ENCODE measurements at places on chromosomes 7 and 10.

GRCh38 chr10:91969297-91969696, 45.7 kb downstream of the BTAF1 start:
- DNase-seq = no peak

- DNase-seq = no peak
Observed at GRCh38 chr7:27962273-27962672, 218.3 kb downstream of the JAZF1 start.

DNA sequence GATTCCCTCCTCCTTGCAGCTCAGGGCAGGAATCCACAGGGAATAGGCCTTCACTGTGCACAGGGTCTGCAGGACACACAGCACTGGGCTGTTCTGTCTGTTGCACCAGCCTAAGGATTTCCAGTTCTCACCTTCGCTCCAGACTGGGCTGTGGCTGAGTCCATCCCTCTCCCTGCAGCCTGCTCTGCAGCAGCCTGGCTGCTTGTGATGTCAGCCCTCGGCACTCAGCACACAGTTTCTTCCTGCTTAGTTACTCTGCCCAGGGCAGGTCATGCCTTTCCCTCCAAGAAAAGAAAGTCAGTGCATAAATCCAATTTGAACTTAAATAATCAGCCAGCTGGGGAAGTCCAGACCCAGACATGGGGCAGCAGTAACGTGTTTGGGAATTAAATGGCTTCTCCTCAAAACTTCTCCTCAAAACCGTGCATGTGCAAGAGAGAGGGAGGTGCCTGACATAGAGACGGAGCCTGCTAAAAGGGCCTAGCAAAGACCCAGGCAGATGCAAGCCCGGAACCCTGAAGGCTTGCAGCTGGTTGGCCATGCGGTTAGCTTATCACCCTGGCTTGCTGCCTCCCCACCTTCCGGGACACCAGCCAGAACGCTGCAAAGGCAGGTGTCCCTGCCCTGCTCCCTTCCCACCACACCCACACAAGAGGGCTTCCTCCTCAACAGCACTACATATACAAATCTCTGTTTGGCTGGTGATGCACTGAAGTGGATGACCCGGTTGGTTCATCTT, 10.9 kb upstream of the GDF2 start:
- no peak for DNase-seq

GRCh38 chr10:58268454-58268945, 462 bp upstream of the CISD1 start:
- DNase-seq = no peak

- peak; percentile 60 for DNase-seq
Observed at GRCh38 chr7:69598487-69599285, 411 bp downstream of the AUTS2 start.

DNA sequence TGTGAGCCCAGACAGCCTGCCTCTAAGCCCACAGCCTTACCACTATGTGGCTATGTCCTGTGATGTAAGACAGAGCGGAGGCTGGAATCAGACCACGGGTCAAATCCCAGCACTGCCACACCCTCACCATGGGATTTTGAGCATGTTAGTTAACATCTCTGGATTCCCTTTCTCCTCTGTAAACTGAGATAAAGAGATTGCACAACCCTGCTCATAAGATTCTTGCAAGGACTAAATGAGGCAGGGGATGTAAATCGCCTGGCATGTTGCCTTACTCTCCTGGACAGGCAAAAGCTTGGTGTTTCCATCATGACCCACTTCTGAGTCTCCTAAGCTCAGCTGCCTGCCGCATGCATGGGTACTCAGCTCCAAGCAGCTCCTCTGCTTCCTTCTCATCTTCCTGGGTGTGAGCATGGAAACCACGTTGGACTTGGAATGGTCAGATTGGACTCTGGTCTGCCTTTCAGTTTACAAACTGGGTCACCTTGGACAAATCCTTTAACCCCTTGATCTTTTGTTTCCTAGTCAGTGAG, 41.3 kb upstream of the MTURN start:
- no peak for DNase-seq

GRCh38 chr7:17396692-17397091, 98.2 kb downstream of the AHR start:
- no peak for DNase-seq

DNA sequence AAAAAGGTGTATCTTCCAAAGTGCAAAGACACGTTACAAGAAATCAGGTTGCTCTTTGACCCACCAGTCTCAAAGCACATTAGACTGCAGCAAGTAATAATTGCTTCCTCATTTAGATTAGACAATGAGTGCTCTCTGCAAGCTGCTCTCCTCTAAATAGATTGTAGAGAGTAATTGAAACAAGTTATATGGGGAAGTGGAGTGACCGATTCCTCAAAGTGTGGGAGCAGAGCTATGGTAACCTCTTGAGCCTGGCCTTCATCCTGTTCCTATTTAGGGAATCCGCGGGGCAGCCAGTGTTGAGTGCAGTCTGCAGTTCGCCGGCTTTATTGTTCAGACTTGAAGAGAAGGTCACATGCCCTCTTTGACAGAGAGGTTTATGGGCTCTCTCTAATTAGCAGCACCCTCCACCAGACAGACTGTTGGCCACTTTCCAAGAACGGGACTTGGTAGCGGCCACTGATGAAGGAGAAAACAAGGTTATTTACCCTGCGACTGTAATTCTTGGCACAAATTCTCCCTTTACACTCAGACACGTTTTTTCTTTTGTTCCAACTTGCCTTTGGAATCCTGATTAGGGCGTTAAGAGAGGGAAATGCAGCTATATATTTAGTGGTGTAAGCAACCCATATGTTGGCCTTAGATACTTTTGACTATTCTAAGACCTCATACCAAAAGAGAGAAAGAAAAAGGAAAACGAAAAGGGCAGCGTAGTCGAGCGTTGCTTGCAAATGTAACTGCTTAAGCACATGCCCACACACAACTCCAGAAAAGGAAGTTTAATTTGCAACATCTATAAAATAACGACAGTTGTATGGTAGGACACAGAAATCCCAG, 107.5 kb downstream of the REEP3 start:
- peak; percentile 58 for DNase-seq

- DNase-seq = peak; percentile 12
Observed at GRCh38 chr7:74297516-74298233, 8.5 kb downstream of the CLIP2 start.

- DNase-seq = no peak
Observed at GRCh38 chr7:33981671-33982424, 76.5 kb downstream of the BMPER start.

GRCh38 chr10:121700416-121700815, 102.2 kb upstream of the FGFR2 start:
- DNase-seq = no peak

GRCh38 chr7:28096713-28097112, 83.9 kb downstream of the JAZF1 start:
- DNase-seq = peak; percentile 74

- no peak for DNase-seq
Observed at GRCh38 chr7:20601121-20601520, 14.3 kb upstream of the ABCB5 start.

DNA sequence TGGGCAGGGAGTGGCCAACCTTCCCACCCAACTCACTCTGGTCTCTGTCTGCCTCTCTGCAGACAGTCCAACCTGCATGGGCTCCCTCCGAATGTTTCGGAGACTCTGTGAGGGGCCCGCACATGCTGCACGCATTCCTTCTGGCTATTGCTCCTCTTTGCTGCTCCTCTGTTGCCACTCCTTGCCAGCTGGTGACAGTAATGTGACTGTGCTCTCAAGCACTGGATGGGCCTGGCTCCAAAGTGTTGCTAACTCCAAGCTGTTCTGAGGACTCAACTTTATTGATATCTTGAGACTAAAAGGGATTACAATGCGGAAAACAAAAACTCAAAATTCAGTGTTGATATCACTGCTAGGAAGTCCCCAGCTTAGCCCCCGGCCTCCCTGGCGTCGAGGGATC, 105.4 kb upstream of the KIF5B start:
- no peak for DNase-seq

DNA sequence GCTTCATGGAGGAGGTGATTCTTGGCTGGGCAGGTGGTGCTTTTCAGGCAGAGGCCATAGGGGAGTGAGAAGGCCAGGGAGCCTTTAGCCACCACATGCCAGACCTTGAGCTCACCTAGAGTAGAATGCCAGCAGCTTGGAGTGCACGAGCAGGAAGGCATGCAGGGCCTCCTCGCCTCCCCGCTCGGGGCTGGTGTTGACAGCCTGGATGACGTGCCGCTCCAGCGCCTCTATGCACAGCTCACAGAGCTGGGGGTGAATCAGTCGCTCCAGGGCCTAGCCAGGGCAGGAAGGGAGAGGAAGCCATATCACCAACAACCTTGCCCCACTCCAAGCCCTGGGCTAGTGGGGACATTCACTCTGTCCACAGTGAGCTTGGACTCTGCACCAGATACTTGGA, 15.7 kb downstream of the HPS1 start:
- DNase-seq = no peak

GRCh38 chr10:22850541-22850940, 77.3 kb upstream of the ARMC3 start:
- DNase-seq = no peak

Measured in D341Med (cell line).